Stimulated activated CD4-positive, alpha-beta T cell treated with anti-CD3 and anti-CD28 coated beads, Interleukin-2, amount 100 ng/mL, for 24 hours (primary cell): ENCODE measurements at places on chromosomes 11 and 22.

DNA sequence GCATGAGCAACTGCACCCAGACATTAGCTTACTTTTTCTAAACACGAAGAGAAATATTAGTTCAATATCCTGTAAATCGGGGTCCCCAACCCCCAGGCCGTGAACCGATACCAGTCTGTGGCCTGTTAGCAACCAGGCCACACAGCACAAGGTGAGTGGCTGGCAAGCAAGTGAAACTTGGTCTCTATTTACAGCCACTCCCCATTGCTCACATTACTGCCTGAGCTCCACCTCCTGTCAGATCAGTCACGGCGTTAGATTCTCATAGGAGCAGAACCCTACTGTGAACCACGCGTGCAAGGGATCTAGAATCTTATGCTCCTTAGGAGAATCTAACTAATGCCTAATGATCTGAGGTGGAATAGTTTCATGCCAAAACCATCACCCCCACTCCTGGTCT is 27.8 kb upstream of the DEPDC7 start:
- DNase-seq: no peak

DNA sequence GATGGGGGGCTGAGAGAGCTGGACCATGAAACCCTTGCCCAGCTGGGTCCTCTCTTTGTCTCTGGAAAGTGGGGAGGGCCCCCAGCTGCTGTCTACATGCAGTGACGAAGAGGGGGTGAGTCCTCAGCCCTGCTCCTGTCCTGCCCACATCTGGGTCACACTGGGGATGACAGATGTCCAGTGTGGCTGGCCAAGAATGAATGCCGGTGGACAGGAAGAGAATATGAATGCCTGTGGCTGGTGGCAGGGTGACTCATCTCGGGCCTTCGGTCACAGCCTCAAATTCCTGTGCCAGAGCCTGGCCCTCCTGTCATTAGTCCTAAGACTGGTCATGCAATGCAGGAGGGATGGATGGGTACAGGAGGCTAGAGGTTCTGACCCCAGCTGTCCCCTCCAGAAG is 2.2 kb upstream of the PNPLA3 start:
- DNase-seq: no peak

DNA sequence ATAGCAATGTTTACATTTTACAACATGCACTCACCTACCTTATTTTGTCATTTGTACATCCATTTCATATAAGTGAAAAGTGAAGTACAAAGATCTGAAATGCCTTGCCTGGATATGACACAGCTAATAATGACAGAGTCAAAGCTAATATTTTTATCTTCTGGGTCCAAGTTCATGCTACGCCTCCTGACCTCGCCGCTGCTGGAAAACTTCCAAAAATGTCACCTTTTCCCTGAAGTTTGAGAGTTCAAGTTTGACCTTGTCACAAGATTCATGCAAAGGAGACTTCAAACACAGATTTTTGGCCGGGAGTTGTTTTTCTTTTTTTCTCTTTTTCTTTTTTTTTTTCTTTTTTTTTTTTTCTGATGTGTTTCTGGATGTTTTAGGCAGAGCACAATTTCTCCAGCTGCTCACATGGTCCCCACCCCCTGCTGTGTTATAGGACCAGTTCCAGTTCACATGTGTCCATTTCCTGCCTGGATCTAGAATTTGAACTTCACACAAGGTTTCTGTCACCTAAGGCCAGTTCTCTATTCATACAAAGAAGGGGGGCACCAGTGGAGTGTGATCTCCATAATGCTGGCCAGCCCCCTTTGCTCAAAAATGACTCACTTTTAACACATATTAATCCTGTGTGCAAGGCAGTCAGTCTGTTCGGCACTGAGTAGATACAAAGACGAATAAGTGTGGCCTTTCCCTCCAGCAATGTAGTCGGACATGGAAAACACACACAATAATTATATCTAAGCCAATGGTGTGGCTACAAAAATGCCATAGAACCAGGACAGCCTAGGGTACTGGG is 546.8 kb downstream of the BUD13 start:
- DNase-seq: no peak

DNA sequence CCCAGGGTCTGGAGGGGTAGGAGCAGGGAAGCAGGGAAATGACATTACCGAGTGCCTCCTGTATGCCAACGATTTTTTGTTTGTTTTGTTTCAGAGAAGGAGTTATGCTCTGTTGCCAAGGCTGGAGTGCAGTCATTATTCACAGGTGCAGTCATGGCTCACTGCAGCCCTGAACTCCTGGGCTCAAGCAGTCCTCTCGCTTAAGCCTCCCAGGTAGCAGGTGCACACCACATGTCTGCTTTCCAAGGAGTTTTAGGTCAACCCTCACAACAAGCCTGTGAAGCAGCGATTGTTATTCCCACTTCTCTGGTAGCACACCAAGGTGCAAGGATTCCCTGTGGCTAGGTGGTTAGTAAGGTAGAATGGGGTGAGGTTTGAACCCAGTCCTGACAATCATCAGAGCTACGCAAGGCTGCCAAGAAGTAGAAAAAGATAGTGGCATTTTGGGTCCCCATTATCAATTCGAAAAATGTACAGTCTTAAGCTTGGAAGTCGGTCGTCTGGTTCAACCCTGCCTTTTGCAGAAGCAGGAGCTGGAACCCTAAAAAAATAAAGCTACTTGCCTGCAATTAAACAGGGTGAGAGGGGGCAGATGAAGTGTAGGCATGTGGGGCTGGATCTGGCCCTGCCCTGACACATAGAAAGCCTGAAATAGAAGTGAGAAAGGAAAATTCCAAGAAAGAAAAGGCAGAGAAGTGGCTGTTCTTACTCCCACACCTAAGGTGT is 9.1 kb downstream of the UCP3 start:
- DNase-seq: no peak

GRCh38 chr11:84882056-84882455 is 745.1 kb downstream of the DLG2 start:
- DNase-seq: no peak

GRCh38 chr11:24131698-24132097 is 365.2 kb upstream of the LUZP2 start:
- DNase-seq: no peak

GRCh38 chr11:60944490-60945294 is 7.3 kb downstream of the SLC15A3 start:
- DNase-seq: no peak

DNA sequence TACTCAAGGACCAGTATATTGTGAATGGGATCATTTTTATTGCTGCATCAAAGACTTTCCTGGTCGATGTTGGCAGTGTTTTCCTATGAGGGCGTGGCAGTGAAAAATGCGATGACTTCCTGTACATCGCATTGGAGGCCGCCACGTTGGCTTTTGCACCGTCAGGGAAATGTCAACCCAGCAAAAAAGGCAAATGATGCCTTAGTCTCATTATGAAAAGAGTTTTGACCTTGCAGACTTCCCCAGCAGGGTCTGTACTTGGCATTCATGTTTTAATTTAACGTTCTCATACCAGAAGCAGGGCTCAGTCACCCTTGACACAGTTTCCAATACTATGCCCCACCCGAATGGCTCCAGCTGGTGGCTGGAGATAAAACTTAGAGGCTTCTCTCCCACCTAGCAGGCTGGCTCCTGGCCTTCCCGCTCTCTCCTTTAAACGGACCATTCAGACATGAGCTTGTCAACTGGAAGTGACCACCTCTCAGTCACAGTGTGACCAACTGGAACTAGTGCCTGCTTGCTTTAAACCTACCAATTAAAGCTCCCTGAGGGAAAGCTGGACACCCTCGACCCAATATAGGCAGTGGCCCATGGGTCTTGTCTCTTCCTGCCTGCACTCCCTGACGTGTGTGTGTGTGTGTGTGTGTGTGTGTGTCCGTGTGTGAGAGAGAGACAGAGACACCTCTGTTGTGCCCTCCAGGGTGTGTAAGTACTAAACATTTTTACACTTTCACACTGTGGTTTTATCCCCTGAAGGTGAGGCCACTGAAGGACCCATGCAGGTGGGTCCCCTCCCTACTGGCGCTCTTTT is 8.7 kb upstream of the GDPD5 start:
- DNase-seq: no peak

- DNase-seq: no peak
Measured at GRCh38 chr11:59756845-59757244, 1.7 kb downstream of the STX3 start.

- no peak for DNase-seq
Measured at GRCh38 chr22:32801537-32802236, at the start of gene TIMP3. TSS of gene TIMP3 (plus strand) at chr22:32801705. CDS start at chr22:32802002, 297 bp downstream.

- no peak for DNase-seq
Measured at GRCh38 chr11:32034680-32035079, 56.2 kb upstream of the RCN1 start.

- DNase-seq: no peak
Measured at GRCh38 chr11:18540207-18541009, 13.7 kb upstream of the TSG101 start.

DNA sequence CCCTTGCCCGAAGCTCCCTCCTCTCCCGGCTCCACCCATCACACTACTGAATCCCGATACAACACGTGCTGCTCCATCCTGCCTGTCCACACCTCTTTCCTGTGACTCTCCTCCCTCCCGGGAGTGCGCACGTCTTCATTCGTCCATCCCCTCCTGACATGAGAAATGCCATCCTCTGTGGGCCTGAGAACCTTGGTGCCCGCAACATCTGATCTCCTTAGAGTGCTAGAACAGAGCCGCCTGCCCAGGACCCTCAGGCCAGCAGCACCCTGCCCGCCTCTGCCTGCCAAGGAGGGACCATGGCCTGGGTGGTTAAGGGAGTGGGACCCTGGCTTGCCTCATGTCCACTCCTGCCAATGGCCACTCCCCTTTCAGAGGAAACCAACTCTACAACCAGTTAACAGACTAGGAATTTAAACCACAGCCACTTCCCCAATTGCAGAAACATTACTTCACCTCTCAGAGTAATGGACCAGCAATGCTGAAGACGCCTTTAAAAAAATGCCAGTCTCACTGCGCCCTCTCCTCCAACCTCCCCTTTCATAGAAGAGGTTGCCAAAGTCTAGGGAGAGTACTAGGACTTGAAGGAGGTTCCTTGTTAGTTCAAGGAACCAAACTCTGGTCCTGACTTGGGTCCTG is 466.3 kb downstream of the OPCML start:
- no peak for DNase-seq

GRCh38 chr22:43992331-43992821 is 31.7 kb upstream of the PARVB start:
- DNase-seq: no peak

DNA sequence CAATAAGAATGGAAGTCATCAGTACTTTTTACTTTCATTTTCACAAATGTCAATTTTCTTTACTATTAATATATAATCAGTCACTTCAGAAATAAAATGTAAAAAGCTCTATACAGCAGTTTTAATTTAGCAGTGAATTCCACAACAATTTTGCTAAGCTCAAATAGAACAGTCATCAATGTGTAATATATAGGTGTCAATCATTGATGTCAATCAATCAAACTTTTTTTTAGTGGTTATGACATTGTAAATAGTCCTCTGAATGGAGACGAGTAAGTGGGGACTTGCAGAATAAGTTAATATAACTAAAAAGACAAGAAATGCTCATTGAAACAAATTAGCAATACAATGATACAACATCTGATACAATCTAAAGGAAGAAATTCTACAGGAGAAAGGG is 327.4 kb downstream of the GUCY1A2 start:
- no peak for DNase-seq

GRCh38 chr11:1453611-1454034 is 33.0 kb downstream of the MOB2 start:
- DNase-seq: peak; percentile 44

- DNase-seq: no peak
Measured at GRCh38 chr22:31439808-31440207, 40.4 kb downstream of the DRG1 start.

GRCh38 chr11:25183411-25183810 is 686.6 kb downstream of the LUZP2 start:
- DNase-seq: no peak

DNA sequence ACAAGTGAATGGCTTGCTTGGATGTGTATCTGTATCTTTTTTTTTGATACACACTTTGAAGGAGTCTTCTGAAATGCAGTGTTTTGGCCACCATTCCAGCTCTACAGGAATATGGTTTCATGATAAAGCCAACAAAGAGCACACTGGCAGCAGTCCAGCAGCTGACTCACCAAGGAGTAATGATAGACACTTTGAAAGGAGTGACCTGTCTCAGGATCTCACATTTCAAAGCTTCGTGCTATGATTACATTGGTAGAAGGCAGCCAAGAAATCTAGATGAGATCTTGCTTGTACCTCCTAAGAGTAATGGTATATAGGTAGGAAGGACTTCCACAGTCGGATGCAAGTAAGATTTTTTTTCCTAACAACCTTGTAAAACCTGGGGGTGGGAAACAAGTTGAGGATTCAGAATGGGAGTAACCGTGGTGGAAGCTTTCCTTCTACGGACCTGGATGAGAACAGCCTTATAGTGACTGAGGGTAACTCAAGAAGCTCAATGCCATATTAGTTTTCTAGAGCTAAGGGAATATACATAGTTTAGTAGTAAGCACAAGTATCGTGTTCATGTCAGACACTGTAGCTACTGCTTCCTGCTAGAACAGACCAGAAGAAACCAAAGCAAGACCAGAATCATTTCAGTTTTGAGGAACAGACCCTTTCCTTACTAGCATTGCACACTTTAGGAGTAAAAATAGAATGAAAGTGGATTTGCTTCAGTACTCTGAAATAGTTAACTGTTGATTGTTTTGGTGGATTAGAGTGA is 25.0 kb downstream of the MTMR3 start:
- DNase-seq: peak; percentile 35

DNA sequence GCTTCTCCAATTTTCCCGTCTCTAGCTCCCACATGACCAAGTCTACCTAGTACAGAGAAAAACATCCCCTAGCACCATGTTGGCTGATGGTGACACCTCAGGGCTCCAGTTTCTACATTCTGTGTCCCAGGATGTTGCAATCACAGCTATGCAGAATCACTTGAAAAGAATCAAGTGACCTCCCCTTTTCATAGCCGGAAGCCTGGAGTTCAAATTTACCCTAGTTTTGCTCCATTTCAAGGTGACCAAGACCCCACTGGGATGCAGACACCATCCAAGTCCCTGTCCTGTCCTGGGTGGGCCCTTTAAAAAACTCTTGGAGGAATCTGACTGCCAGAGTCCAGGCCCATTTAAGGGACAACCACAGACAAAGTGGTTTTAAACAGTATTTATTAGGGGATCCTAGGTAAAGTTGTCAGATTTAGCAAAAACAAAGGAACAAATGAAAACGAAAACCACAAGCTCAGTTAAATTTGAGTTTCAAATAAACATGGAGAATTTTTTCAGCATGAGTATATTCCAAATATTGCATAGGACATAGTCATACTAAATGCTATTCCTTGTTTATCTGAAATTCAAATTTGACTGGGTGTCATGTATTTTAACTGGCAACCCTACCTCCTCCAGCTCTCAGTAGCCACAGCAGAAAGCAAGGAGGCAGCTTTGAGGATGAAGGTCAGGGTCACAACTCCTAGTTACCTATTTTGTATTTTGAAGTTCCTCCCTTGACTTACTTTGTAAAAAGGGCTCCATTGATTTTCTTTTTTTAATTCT is 52.4 kb downstream of the MIAT start:
- DNase-seq: no peak

GRCh38 chr11:19872512-19873145 is 160.0 kb downstream of the NAV2 start:
- DNase-seq: no peak

DNA sequence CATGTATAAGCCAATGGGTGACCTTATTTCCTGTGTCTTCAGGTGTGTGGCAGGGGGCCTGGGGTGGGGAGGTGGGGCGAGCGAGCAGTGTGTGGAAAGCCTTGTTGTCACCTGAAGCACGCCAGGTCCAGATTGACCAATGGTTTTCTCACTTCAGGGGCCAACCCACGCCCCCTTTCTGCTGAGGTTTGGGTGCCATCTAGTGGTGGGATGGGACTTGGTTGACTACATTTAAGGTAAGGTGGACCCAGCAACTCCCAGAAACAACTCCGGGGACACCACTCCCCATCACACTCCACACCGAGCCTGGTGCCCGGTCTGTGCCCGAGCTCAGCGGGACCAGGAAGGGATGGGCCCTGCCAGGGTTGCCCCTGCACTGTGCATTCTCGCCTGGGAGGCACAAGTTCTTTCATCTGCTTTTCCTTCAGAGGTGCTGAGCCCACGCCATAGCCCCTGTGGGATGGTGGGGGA is 40.0 kb downstream of the TPCN2 start:
- peak; percentile 71 for DNase-seq
